ENCODE measurements at places on chromosomes 4 and X.

DNA sequence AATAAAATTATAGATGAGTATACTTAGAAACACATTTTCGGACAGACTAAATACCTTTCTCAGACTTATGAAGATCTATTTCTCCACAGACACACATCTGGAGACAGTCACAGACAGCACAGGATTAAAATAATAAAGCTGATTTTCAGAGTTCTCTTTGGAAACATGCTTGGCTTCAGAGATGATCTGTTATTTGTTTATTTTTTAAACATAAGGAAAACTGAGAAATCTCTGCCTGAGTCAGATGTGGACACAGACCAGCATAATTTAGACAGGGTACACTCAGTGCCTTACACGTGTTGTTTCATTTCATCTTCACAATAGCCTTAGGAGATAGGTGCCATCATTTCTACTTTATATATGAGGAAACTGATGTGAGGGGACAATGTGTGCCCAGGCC, 92.1 kb downstream of the SLC9A7 start:
- DNase-seq = no peak

DNA sequence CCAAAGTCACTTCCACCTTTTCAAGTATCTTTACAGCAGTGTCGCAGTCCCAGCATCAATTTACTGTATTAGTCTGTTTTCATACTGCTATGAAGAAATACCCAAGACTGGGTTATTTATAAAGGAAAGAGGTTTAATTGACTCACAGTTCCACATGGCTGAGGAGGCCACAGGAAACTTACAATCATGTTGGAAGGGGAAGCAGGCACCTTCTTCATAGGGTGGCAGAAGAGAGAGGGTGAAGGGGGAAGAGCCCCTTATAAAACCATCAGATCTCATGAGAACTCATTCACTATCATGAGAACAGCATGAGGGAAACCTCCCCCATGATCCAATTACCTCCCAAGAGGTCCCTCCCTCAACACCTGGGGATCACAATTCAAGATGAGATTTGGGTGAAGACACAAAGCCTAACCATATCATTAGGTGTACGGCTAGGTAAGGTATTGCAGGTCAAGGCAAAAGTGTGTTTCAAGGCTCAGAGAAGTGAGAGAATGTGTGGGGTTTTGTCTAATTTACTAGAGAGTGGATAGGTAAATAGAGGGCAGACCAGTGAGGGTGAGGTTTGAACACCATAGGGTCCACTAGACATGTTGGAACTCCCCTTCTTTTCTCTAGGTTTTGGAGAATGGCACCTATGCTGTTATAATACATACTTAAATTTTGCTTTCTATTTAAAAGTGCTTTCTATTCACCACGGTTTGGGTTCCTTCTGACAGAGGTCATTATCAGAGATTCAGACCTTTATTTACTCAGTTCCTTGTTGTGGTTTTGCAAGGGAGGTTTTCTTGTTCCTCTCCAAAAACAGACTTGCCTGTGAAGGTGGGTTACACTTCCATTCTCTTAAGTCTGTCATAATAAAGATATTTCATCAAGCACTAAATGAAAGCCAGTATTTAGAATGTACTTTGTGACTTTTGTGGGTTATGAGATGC, 186.6 kb downstream of the CPEB2 start:
- no peak for DNase-seq

- DNase-seq = peak; percentile 79
These were observed 44.9 kb downstream of the SH3RF1 start for GRCh38 chr4:169225812-169226211.

DNA sequence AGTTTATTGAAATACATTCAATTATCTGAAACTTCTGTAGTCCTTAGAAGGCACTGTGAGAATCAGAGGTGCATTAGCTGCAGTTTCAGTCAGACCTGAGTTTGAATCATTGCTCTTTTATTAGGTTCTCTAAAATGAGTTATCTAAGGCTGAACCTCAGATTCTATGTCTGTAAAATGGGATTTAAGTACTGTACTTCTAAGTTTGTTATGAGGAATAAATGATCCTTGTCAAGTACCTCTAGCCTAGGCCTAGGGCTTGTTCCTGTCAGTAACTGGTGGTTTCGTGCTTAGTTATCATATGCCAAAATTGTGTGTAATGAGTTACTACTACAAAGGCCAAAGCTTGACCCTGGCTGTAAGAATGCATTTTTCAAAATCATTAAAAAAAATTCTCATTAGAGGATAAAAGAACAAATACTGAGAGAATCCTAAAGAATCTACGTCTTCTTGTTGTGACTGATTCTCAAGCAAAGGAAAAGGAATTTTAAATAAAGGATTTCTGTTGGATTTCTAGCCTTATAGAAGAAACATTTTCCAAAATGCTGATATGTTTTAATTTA, 65.8 kb downstream of the SLIT2 start:
- no peak for DNase-seq

DNA sequence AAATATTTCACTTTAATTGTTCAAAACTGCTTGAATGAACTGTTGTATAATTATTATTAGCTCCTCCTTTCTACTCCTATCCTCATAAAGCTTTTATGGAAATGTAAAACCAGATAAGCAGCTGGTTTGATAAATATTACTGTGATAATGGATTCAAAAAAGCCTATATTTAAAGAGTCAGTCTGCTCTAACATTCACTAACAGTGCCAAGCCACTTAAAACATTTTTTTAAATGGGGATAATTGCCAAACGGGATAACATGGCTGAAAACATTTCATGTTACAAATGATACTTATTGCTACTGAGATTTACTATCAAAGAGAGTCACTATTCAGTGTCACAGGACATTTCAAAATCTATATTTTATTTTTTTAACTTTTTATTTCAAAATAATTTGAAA, 17.4 kb downstream of the ARHGAP24 start:
- DNase-seq = no peak

DNA sequence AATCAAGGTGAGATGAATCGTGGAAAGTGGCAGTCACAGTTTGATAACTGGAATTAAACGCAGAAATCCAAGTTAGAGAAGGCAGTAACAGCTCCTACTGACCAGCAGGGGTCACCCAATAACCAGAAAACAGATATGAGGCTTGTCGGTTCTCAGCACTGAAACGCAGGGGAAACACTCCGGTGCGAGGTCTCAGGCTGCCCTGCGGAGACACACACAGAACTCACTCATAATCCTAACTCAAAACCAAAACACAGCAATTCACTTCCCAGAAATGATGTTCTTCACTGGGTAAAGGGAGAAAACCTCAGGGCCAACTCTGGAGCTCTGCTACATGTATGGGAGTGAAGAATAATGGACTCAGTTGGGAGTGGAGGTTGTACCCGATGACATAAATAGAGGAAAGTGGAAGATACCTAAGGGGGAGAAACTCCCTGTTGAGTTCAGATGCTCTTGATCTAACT, 384.4 kb downstream of the RAPGEF2 start:
- DNase-seq = peak; percentile 80

GRCh38 chrX:148700021-148700420, 199.6 kb downstream of the AFF2 start:
- no peak for DNase-seq

DNA sequence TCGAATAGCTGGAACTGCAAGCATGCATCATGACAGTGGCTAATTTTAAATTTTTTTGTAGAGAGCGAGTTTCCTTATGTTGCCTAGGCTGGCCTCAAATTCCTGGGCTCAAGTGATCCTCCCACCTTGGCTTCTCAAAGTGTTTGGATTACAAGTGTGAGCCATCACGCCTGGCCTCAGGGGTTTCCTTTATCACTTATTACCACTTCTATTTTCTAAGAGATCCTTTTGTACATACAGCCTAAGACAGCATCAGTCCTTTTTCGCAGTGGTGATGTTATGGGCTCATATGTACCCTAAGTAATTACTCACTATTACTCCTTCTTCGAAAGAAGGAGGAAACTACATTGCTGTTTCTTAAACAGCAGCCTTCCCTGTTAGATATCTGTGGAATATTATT, 54.1 kb upstream of the CDKN2AIP start:
- DNase-seq = no peak

DNA sequence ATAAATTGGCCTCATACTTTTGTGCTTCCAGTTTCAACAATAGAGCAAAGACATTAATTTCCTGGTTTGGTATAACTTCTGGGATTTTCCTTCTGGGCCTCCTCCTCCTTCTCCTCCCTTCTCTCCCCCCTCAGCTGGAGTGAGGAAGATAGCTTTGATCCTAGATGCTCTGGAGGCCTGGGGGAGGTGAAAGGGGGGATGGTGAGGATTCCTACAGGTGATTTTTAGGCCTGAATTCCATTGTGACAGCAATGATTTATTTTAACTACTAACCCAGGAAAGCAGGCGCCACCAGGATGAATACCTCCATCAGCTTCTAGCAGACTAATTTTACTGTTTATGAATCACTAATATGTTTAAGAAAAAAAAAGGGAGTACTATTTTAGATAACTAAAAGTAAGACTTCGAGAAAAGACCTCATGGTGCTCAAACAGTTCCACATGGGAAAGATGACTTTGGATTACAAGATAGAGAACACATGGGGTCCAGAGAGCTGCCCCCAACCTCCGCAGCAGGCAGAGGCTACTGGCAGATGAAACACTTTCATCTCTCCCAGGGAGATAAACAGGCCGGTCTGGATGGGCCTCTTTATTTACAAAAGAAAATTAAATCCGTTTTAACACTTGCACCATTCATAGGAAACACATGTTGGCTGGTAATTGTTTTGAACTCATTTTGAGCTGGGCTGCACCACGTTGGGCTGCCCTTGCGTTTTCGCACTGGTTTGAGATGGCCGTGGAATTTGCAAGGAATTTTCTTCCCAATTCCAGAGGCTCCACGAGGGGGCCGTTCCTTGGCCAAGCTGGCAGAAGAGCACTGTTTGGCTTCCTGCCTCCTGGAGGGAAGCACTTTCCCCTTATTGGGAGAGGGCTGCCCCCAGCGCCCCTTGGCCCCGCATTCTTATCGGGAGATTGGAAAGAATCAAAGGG, 125.1 kb upstream of the STX18 start:
- peak; percentile 42 for DNase-seq

- no peak for DNase-seq
These were observed 3.0 kb downstream of the IL21 start for GRCh38 chr4:122617597-122618593.

DNA sequence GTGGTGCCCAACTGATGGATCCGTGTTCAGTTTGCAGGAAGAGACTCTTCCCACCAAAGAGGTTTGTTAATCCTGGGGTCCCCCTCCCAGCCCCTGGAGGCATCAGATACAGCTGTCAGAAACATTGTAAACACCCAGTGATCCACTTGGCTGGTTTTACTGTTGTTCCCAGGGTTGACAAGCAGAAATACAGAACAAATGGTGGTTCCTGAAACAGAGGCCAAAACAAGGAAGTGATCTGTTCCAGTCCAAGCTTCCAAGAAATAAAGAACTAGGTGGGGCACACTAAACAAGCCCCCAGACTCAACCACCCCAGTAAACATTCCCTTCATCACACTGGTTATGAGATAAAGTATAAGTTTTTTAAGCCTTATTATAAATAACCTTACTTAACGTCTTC, 1.4 kb downstream of the TMLHE start:
- peak; percentile 0 for DNase-seq

DNA sequence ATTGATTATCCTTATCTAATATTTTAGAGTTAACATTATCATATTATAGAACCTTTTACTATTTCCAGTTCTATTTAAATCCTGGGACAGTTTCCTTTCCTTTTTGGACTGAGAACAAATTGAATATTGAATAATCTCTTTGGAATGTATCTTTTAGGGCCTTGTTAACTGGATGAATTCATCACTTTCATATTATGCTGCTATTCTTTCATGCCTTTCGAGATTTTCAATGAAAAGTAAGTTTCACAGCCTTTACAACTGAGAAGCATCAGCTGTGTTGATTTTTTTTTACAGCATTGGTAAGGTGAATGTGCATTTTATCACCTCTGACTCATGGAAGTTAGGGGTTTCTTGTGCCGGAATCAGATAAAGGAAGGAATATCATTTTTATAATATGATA, 39.6 kb downstream of the PDLIM5 start:
- no peak for DNase-seq

DNA sequence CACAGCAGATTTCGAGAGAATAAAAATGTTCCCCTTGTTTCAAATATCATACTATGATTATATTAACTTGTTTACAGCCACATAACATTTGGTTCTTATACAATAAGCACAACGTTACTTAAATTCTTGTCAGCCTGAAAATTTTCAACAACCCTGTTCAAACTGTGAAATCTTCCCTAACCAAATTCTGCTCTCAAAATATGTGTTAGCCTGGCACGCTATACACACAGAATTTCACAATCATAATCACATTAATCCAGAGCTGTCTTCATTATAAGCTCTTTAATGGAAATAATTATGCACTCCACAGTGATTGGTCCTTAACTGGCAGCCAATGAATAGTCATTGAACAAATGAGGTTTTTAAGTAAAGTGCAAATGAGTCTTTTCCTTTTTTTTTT, 7.3 kb upstream of the PRSS12 start:
- no peak for DNase-seq

DNA sequence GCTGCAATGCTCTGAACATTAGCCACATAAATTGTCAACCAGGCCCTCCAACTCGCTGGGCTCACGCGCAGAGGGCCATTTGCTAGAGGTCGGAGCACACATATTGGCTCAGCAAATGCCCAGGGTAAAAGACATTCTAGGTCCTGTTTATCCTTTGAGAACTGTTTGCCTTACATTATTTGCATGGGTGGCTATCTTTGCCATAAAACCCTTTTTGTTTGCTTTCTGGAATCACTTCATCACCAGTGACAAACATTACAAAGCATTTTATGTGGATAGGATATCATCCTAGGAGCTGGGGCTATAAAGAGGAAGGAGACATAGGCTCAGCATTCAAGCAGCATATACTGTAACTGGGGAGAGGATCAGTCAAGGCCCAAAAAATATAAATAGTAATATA, 149.2 kb upstream of the RAI2 start:
- no peak for DNase-seq

DNA sequence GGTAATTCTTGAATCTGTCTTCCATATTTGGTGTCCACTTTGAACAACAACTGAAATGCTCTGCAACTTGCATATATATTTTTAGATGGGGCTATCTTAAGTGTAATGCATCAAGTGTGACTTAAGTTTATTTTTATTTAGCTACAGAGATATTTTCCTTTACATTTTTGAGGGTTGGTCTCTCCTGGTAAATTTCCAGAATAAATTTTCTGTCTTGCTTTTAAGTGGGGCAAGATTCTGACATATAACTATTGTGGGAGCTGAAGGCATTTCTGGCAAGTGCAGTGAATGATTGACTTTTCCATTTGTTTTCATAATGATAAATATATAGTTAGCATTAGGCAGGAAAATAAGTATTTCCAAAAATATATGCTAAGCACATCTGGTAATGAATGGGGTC, 18.8 kb downstream of the UNC5C start:
- no peak for DNase-seq

DNA sequence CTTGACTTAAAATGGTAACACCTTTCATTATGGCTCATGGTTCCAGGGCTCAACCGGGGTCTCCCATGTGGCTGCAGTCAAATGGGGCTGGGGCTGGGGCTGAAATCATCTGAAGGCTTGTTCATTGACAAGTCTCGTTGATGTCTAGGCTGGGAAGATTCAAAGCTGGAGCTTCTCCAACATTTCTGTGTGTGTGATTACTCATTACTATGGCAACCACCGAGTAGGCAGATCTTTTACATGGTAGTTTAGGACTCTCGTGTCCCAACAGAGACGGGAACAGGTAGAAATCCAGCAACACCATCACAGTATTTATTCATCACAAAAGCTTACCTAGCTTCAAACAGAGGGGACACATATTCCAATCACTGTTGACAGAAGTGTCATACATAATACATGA, 7.8 kb downstream of the YTHDC1 start:
- DNase-seq = peak; percentile 79
